ENCODE measurements at places on chromosomes 7 and 10.

- DNase-seq, result no peak
Measured at GRCh38 chr10:4838743-4839142, 12.7 kb downstream of the AKR1E2 start.

DNA sequence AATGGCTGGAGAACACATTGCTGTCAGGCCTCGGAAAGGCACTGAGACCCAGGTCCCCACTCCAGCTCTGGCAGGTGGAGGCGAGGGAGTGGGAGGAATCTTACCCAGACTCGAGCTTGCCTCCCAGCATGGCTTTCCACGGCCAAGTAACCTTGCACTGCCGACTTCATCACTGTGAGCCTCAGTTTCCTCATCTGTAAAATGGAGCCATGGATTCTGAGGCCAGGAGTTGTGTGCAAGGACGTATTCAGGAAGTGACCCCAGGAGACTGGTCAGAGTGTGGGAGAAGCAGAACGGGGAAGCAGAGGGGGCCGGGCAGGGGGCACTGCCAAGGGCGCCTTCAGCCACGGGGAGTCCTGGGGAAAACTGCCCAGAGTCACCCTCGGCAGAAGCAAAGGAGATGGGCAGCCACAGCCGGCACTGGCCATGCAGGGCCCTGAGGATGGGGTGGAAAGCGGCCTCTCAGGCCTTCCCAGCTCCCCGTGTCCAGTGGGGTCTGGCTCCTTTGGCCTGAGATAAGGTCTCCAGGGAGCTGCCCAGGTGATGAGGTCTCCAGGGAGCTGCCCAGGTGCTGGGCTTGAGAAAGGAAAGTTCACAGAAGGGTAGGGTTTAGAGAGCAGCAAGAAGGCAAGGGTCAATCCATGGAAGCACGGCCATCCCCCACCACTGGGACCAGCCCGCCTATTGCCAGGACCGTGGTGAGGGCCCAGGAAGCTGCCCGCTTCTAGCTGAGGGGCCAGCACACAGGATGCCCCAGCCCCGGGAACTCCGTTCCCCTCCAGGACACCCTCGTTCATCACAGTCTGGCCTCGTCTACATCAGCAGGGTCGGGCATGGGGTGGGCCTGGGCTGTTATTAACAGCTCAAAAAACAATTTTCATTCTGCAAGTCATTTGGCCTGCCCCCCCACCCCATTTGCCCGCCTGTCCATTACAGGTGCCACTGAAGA, 34.3 kb upstream of the EN2 start:
- DNase-seq, result no peak

DNA sequence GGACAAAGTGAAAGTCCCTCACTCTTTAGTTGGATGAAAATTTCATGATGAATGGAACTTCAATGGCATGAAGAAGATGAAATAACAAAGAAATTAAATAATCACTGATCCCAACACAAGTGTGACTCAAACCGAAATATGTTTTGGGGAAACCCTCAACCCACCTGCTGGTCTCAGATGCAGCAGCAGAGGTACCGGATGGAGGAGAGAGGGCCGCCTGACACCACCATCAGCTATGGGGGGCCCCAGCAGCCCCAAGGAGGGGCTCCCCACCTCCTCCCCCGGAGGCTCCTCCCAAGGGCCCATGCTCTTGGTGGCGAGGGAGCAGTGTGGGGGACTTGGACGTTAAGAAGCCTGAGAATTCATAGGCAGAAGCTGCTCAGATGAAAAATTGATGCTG, 137.2 kb upstream of the ADARB2 start:
- no peak for DNase-seq

- DNase-seq, result no peak
Measured at GRCh38 chr10:75010373-75010772, 101.1 kb upstream of the SAMD8 start.

GRCh38 chr7:137977173-137977572, 24.7 kb downstream of the CREB3L2 start:
- no peak for DNase-seq

GRCh38 chr7:29622335-29623265, 59.0 kb downstream of the PRR15 start:
- DNase-seq, result no peak

GRCh38 chr7:46160861-46161260, 239.8 kb upstream of the IGFBP3 start:
- DNase-seq, result no peak

DNA sequence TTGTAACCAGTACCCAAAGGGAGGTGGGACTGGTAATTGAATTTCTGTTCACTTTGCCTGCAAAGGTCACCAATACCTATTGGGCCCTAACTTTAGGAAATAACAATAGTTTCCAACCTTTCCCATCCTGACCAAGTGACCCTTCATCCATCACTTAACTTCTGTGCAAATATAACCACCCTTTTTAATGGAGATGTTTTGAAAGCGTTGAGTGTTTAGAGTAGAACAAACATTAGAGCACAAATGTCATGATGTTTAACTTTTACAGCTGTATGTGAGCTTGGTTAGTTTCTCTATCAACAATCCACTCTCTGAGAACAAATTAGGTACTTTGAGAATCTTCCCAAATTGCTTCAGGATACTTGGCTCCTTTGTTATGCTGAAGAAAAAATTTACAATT, 66.4 kb downstream of the MET start:
- DNase-seq, result no peak

GRCh38 chr10:130547368-130547767, 411.2 kb downstream of the GLRX3 start:
- DNase-seq, result peak; percentile 38

DNA sequence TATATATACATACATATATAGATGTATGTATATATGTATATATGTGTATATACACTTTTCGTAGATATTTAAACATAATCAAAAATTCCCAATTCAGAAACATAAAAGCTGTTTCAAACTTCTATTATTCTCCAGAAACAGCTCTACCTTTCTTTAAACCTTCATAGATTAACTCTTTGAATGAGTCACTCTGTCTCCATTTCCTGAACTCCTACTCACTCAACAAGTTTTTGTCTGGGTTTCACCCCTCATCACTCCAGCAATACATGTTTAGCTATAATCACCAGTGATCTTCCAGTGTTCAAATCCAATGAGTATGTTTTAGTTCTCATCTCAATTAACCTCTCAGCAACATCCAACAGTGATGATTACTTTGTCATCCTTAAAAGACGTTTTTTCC, 9.6 kb downstream of the DGKB start:
- no peak for DNase-seq

- DNase-seq, result no peak
Measured at GRCh38 chr7:21946222-21946709, 567 bp upstream of the CDCA7L start.

GRCh38 chr10:124529661-124530214, 68.1 kb downstream of the LHPP start:
- DNase-seq, result no peak

DNA sequence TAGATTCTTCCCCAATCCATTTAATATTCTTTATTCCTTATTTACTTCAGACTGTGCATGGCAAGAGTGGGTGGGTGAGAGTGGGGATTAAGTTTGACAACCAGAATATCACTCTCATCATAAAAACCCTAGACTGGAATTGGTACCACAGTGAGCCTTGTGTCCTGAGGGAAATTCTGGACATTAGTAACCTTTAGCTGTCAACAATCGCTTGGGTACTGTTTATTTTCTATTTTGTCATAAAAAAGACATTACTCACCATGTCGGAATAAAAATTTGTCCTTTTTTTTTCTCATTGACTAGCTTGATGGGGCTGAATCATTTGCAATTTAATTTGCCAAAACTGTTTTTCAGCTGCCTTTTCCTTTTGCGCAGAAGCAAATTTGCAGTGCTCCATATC, 176.1 kb upstream of the SEMA3C start:
- DNase-seq, result no peak

- no peak for DNase-seq
Measured at GRCh38 chr7:92052159-92052558, 82.1 kb downstream of the CYP51A1 start.

DNA sequence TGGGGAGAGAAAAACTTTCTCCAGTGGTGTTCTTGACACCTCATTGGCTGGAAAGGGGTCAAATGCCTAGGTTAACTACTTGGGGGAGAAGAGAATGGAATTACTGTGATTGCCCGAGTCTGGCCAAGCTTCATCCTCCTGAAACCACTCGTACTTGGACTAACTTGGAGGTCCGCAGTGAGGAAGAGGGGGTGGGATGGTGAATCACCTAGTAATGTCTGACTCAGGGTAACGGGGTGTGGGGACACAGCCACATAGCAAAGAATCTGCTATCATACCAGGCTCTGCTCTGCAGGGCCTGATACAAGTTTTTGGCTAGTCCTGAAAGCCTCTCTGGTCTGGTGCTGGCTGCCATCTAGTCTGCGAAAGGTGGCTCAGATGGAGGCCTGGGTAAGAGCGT, 190.9 kb downstream of the RPS24 start:
- DNase-seq, result no peak

DNA sequence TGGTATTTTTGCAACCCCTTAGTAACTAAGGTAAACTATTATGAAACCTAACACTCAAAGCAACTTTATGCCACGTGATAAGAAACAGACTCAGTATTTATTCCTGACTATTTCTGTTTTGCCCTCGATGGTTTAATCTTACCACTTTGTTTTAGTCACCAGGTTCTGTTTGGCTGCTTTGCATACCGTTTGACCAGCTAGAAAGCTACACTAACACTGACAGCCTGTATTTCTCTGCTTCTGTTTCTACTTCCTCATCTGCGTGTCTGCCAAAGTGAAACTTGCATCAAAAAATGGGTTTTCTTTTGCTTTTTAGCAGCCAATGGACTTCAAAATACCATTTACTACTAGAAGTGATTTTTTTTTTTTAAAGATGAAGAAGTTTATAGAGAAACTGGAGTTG, 802.5 kb downstream of the GRM8 start:
- no peak for DNase-seq

GRCh38 chr10:35335133-35336083, 901 bp upstream of the CCNY start:
- peak; percentile 23 for DNase-seq

GRCh38 chr10:107647462-107647861, 483.0 kb upstream of the SORCS1 start:
- DNase-seq, result no peak

DNA sequence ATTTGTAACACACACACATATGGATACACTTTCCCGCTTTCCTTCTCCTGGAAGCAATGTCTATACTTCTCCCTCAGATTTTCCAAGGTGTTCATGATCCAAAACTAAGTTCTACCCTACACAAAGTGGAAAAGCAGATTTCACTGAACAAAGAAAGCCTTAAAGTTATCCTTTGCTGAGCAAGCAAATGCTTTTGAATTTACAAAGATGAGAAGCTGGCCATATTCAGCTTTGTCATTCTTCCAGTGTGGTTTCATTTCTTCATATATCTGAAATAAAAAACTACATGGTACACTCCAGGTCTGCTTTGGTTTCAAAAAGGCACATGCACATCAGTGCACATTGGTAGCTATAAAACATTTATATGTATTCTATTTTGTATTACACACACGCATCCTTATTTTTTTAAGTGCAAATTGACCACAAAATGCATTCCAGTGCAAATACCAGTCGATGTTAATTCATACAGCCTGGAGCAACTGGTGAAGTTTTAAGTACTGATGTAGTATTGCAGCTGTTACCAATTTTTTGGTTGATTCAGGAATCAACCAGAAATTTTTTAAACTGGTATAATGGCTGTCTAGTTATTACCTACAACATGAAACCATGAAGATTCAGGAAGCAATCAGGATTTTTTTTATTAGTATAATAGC, 65.5 kb upstream of the SRPK2 start:
- no peak for DNase-seq

- no peak for DNase-seq
Measured at GRCh38 chr7:50397971-50398324, 52.2 kb downstream of the FIGNL1 start.

DNA sequence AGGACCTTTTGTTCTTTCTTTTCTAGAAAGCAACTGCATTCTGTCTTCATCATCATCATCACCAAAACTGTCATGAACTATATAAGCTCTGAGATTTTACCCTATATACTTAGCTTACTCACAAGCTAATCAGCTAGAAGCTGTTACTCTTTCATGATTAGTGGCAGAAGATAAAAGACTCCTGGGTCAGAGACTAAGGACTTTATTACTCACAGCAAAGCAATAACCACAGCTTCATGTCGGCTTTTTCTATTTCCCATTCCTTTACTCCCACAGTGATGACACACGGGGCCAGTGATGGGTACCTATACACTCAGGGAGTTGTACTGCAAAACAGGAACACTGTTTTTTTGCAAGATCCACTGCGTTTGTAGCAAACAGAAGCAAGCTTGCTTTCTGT, 8.4 kb upstream of the C10orf88 start:
- DNase-seq, result no peak

DNA sequence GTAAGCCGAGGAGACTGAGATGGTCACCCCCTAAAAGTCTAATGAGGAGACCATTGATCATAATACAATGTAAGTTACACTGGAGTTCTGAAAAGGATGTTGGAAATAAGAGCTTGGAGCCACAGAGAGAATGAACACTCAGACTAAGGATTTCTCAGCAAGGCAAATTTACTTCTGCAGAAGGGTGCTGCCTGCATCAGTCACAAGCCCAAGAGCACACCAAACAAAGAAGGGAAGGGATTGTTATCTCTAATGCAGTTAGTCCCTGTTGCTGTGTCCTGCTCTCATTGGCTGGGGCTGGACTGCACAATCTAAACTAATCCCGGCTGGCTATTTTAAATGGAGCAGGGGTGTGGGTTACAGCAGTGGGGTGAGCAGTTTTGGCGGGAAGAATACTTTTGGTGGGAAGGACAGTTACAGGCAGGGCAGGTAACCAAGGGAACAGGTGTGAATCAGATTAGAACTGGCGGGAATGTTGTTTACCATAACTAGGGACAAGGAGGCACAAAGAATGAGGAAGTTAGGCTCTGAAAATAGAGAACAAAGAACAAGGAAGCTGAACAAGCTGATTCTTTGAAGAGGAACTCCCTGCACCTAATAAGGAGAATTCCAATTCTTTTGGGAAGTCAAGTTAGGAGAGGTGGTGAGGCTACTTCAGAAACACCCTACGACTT, 30.3 kb upstream of the TRIM24 start:
- no peak for DNase-seq

GRCh38 chr7:54632696-54633095, 90.5 kb downstream of the VSTM2A start:
- no peak for DNase-seq

GRCh38 chr7:19554581-19554980, 154.3 kb downstream of the POLR1F start:
- no peak for DNase-seq

DNA sequence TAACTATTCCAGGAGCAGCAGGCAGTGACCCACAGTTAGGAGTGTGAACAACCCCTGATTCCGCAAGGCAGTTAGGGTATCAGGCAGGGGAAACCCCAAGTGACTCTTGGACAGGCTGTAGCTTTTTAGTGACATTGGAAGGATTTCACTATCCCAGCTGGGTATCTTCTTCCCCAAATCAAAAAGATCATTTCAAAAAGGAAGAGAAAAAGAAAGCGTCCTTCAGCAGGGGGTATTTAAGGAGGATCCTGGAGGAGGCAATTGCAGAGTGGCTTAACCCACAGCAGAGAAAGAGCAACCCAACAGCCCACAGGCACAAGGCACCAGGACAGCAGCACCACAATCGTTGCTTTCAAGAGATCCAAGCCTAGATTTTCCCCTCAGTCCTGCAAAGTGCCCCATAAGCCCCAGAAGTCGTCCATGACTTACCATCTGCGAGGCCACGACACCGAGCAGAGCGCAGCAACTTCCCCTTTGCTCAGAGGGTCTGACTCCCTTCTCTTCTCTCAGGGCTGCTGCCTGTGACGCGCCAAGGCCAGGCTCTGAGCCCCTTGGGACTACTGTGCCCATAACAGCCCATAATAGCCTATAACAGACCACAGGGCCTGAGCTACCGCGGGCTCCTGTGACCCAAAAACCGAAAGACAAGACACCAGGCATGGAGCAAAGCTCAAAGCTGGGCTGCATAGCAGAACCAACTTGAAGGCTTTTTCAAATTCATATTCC, 19.8 kb downstream of the PIK3AP1 start:
- no peak for DNase-seq
